ENCODE measurements at places on chromosomes 3 and 15.

DNA sequence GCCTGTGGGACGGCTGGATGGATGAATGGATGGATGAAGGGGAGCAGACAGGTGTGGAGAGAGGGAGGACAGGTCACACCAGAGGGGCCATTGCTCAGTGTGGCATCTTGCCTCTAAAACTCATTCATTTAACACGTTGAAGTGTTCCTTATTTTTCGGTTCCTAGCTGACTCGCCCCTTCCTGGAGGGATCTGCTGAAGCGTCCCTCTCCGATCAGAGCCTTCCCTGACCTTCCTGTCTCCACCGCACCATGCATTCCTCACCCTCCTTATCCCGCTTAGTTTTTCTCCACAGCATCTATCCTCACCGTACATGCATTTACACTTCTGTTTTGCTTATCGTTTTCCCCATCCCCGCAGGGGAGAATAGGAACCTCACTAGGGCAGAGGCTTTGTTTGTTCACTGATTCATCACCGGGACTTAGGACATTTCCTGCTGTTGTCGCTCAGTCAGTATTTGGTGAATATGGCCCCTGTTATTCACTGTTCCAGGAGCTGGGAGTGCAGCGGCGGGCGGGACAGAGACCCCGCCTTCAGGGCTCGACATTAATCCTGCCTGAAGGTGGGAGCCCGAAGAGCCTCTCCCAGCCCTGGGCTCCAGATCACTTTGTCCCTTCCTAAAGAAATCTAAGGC, 32.0 kb downstream of the FOXL2 start:
- ATAC-seq: peak; percentile 65

DNA sequence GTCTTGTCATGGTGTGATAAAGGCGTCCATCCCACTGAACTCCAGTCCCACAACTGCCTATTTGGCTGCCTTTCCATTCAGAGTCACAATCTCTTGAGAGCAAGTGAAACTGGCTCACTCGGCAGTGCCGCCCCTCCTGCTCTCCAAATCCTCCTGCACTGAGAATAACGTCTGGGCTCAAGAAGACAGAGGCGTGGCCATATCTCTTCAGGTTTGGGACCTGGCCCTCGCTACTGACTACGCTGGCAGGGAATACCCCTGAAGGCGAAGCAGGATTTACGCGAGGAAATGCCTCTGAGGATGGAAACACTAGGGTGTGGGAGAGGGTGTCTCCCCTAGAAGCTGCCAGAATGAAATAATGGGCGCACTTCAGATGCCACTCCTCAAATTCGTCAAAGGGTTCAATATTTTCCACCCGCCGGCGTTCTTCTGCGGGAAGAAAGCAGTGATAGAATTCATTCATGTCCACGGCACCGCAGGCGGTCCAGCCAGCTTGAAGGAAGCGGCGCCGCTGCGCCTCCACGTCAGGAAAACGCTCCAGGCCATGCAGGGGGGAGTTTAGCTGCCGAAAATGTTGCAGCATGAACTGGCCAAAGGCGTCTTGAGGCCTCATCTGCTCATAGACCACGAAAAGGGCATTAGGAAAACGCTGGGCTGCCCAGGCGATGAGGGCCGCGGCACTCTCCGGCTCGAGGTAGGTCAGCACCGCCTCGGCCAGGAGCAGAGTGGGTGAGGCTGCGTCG, 985 bp downstream of the LCMT2 start:
- no peak for ATAC-seq

DNA sequence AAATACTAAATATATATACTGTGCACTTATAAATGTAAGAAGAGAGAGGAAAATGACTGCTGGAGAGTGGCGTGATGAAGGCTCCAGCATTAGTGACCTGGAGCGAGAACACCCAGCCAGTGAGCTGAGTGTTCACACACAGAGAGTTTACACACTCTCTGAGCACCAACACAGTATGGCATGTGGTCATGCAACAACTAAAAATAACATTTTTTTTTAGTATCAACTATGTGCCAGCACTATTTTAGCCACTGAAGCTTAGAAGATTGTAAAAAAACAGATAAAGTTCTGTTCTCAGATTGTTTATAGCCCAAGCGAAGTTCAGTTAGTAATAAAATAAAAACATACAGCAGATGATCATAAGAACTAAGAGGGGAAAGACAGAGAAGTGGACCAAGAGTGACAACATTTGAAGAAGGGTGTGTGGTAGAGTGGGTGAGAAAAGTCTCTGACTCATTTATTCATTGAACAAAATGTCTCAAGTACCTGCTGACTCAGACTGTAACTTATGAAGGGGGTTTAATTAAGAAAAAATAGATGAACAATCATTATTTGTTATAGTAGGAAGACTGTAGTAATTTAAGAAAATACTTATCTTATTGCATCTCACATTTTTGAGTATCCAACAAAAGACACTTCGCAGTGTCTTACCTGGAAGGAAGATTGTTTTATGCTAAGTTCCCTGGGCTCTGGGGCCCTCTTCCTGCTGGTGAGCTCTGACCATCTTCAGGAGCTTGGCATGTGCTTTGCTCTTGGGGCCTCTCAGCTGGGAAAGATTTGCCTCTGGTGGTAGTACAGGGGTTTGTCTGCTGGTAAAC, 43.8 kb downstream of the GAP43 start:
- no peak for ATAC-seq

DNA sequence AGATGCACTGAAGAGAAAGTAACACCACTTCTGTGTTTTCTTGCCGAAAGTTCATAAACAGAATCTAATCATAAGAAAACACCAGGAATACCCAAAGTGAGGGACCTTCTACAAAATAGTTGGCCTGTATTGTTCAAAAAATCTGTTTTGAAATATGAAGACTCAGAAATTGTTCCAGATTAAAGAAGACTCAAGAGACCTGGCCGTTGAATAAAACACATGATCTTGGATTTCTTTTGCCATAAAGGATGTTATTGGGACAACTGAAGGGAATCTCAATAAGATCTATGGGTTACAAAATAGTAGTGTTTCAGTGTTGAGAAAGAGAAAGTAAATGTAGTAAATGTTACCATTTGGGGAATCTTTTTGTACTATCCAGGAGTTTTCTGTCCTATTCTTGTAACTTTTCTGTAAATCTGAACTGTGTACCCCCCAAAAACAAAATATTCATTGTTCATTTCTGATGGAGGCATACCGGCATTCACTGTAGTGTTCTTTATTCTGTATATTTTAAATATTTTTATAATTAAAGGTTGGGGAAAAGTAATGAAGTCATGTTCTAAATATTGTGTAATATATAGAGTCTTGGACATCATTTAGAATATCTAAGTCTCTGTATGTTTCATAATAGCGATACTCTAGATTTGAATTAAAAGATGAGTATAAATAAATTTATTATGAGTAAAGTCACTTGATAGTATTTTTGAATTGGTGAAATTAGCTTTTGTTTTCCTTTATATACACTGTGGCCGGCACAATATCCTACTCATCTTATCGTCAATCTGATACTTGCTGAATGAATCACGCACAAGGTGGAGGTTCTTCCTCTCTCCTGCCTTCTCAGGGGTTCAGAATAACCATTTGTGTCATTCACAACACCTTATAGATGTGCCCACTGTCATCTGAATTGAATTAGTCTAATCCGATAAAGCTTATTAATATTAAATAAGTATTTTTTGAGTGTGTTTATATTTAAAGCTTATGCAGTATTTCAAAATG, 66.7 kb downstream of the TRAK1 start:
- ATAC-seq: no peak

GRCh38 chr3:23242106-23242505, 39.0 kb downstream of the UBE2E2 start:
- ATAC-seq: no peak

DNA sequence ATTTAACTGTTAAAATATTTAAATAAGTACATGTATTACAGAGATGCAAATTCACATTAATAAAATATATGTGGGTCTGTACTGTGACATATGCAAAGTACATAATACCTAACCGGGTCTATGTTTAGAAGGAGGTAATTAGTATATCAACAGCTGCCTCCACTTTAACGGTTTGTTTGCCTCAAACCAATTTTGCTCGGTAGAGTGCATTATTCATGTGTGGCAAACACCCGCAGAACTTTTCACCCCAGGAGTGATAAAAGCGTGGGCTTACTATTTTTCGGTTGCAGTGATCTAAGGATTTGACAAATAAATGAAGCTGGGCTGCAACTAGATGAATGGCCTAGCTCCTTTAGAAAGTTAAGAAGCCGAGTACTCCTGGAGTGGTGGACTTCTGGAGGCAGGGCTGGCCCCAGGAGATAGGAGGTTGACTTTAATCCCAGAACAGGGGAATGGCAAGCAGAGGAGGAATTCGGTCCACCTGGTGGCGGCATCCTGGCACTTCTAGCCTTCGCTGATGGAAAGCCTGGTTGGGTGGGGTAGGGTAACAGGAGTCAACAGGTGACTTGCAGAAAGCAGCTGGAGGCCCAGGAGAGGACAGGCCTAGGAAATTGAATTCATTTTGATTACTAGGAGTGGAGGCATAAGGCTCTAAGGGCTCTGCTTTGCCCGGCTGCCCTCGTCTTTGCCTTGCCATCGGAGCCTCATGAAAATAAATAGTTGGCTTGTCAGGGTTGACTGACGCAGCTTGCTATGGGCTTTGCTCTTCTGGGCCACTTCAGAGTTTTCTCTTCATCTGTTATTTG, 2.4 kb downstream of the SLCO3A1 start:
- peak; percentile 63 for ATAC-seq

GRCh38 chr3:95460274-95460673, 1354.1 kb upstream of the EPHA6 start:
- no peak for ATAC-seq

DNA sequence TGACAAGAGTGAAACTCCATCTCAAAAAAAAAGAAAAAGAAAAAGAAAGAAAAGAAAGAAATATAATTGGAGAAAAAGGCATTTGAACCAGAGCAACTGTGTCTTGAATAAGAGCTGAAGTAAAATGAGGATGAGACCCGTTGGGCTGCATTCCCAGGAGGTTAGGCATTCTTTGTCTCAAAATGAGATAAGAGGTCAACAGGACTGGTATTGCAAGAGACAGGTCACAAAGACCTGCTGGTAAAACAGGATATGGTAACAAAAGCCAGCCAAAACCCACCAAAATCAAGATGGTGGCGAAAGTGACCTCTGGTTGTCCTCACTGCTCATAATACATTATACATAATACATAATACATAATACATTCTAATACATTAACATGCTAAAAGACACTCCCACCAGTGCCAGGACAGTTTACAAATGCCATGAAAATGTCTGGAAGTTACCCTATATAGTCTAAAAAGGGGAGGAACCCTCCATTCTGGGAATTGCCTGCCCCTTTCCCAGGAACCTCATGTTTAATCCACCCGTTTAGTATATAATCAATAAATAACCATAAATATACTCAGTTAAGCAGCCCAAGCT, 8.6 kb upstream of the TIPIN start:
- no peak for ATAC-seq

GRCh38 chr3:55698831-55699230, 211.7 kb upstream of the WNT5A start:
- no peak for ATAC-seq

DNA sequence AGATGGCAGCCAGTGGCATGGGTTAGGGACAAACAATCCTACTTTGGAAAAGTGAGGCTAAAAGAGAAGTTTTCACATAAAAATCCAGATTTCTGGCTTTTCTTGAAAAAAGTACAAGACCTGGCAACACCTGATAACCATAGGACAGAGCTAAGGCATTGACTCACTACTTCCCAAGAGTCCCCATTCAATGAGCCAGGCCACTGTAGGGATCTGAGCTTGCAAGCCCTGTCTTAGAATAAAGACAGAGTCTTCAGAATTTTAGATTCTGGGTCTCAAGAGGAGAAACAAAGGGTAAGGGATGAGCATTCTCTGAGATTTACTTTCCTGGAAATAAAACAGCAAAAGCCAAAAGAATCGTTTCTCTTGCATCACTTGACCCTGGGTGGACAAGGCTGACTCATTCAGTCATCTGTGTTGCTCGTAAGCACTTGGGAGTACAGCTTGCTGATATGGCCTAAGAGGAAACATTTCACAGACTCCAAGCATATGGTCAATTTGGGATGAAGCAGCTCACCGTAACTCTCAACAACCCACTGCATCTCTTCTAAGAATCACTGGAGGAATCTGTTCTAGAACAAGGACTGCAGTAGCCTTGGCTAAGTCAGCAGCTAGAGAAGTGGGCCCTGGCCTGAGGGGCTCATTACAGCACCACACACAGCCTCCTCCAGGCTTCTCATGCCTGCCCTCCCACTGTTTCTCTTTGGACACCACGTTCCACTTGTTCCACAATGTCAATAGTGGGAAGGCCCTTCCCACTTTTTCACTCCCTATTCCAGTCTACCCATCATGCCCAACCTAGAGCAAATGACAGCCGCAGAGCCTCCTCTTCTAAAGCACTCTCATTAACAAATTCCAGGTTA, 86.2 kb downstream of the RFTN1 start:
- no peak for ATAC-seq

DNA sequence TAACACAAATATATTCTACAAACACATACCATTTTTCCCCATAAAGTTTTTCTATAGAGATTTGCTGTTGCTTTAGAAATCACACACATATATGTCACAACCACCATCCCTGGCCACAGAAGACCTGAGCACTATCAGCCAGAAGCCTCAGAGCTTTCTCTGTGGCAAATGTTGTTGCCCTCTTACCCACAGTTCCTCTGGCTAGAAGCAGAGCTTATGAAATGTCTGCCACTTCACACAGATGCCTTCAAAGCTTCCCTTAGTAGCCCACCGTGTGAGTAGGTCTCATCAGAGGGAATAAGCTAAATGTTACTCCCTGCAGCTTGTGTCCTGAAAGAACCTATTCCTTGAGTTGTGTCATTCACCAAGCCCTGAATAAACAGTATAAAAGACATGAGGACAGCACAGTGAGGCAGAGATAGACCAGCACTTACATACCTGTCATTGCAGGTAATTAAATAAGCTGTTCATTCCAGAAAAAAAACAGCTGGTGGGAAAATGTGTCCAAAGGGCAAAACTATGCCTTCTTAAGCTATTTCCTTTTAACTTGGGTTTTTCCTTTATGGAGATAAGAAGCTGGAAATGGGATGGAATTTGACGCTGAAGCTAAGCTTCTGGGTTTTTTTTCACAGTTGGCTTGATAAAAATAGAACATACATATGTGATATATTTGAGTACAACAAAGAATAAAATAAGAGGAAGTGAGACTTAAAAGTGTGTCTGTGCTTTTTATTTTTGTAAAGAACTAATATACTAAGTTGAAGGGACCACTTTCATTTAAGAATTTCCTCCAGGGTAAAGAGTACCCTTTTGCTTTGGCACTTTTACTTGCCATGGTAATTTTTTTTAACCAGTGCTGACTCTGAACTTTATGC, 391.4 kb downstream of the KCNH8 start:
- ATAC-seq: peak; percentile 18

- ATAC-seq: no peak
Observed at GRCh38 chr3:143276592-143276991, 157.0 kb downstream of the CHST2 start.
